Activated CD4-positive, alpha-beta T cell treated with anti-CD3 and anti-CD28 coated beads, Interleukin-2, amount 10 ng/mL, durations not matched to agents 7 days and 5 days (primary cell): ENCODE measurements at places on chromosomes 5 and 9.

GRCh38 chr5:131538177-131538593, 96.8 kb downstream of the RAPGEF6 start:
- DNase-seq, result no peak

- DNase-seq, result no peak
Observed at GRCh38 chr5:138471052-138471361, 5.7 kb downstream of the EGR1 start.

- DNase-seq, result no peak
Observed at GRCh38 chr9:109969573-109970237, 189.7 kb downstream of the PALM2AKAP2 start.

DNA sequence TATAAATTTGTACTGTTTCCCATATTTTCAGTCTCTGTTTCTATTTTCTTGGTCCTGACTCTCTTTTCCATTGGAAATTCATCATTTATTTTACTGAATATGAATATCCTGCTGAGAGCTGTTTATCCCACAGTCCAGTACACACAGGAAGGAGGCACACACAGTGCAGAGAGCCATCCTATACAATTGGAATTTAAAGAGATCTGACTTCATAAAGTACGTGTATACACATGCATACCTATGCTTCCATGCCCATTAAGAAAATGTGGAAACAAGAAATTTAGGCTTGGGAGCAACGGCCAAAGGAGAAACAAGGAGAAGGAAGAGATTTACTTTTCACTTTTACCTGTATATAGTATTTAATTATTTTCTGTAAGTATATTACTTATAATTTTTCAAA, 99.2 kb downstream of the NFIB start:
- DNase-seq, result no peak

GRCh38 chr9:24035816-24036215, 209.8 kb upstream of the ELAVL2 start:
- DNase-seq, result no peak
